ENCODE measurements at places on chromosomes 11 and 22.

DNA sequence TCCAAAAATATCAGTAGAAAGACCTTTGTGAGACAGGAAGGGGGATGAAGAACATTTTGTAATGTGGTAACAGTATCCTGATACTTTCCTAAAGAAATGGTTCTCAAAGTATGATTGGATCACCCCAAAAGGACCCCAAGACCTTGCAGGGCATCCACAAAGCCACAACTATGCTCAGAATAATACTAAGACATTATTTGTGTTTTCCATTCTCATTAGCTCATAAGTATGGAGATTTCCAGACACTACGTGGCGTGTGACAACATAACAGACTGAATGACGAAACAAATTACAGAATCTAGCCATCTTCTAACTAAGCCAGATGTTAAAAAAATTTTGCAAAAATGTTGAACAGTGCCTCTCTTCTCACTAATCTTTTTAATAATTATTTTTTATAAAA, 24.9 kb downstream of the CHEK2 start:
- DNase-seq: no peak

- no peak for DNase-seq
Measured at GRCh38 chr22:32842486-32842885, 41.0 kb downstream of the TIMP3 start.

DNA sequence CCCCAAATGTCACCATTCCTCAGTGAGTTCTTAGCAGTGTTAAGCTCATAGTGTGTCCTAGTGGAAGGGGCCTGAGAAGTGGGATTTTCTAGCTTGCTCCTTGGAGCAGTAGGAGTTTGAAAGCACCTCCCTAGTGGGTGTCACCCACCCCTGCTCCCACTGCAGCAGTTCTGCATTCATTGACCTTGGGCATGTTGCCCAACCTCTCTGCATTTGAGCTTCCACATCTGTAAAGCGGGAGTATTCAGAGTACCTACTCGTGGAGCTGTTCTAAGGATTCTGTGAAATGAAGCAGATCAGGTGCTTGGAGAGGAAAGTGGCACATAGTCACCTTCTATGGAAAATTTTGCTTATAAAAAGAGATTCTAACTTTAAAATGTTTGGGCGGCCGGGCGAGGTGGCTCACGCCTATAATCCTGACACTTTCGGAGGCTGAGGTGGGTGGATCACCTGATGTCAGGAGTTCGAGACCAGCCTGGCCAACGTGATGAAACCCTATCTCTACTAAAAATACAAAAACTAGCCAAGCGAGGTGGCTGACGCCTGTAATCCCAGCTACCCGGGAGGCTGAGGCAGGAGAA, 16.9 kb downstream of the LMO2 start:
- no peak for DNase-seq

DNA sequence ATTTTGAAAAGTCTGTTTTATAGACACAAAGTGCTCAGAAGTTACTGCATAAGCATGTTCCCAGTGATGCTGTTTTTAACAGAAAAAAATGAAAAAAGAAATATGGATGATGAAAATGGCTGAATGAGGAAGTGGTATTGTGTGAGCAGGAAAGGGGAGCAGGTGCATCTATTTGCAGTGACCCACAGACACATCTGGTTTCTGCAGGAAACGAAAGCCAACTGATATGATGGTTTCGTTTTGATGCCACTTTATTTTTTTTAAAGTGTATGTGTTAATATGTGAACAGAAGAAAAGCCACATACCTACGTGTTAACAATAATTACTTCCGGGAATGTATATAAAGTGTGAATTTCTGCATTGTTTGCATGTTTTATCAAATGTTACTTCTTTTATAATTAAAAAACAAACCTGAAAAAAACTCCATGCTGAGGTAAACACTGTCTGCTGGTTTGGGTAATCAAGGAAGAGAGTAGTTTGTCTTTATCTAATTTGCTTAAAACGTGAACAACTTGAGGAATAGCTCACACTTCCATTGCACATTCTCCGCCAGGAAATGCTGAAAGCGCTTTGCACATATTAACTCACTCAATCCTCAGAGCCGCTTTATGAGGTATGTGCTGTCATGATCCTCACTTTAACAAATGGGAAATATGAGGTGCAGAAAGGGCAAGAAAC, 1335.9 kb downstream of the TBC1D22A start:
- DNase-seq: no peak

DNA sequence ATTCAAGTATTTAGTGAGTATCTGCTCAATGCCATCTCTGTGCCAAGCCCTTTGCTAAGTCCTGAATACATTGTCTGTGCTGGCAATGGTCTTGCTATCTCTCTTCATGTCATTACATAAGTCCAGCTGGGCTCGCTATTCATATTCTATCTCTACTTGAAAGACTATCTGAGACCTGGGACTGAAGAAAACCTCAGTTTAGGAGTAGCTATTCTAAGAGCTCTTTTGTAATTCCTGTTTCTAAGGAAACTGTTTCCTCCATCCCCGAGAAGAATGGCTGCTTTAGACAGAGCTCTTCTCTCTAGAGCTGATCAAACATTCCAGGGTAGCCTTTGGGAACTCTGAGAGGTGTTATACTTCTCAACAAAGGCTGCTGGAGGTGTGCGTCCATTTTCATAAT, 33.0 kb downstream of the SLC17A6 start:
- DNase-seq: no peak

DNA sequence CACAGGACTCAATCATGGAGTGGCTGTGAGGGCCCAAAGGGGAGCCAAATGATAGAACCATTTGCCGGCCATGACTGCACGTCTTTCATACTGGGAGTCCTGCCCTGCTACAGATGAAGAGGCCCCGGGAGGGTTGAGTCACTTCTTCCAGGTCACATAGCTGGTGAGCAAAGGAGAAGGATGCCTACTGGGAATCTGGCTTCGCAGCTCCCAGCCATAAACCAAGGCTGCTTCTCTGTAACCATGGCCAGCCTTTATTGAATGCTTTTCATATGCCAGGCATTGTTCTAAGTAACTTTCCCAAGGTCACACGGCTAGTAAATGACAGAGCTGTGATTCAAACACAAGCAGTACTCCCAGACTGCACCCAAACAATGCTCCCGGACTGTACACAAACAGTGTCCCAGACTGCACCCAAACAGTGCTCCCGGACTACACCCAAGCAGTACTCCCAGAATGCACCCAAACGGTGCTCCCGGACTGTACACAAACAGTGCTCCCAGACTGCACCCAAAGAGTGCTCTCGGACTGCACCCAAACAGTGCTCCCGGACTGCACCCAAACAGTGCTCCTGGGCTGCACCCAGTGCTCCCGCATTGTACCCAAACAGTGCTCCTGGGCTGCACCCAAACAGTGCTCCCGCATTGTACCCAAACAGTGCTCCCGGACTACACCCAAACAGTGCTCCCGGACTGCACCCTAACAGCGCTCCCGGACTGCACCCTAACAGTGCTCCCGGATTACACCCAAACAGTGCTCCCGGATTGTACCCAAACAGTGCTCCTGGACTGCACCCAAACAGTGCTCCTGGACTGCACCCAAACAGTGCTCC, 89.8 kb downstream of the FBXO7 start:
- no peak for DNase-seq

Data from stimulated activated CD4-positive, alpha-beta T cell treated with anti-CD3 and anti-CD28 coated beads, Interleukin-1b, Interleukin-23, amount 100 ng/mL, for 1 hour (primary cell).